Ureter (tissue), 1 donor: ENCODE measurements at places on chromosomes 2 and 18. TPM values are rescaled to one million over a fixed set of nuclear protein-coding genes. Genes with fewer than 3 reads are reported as not detected.

- DNase-seq = no peak
Measured at GRCh38 chr18:68017385-68017784, 500.9 kb upstream of the DSEL start.

FIGN gene
- 8.0 TPM for total RNA-seq

GRCh38 chr2:130912471-130912870 lies 75.8 kb downstream of the ARHGEF4 start:
- DNase-seq = no peak

GRCh38 chr2:172740856-172741255 lies 5.2 kb downstream of the RAPGEF4 start:
- DNase-seq = no peak
